D721Med (cell line): ENCODE measurements at places on chromosomes 12 and 14.
A peak's percentile ranks its signal among the peaks of the same experiment; 100 is the strongest.

DNA sequence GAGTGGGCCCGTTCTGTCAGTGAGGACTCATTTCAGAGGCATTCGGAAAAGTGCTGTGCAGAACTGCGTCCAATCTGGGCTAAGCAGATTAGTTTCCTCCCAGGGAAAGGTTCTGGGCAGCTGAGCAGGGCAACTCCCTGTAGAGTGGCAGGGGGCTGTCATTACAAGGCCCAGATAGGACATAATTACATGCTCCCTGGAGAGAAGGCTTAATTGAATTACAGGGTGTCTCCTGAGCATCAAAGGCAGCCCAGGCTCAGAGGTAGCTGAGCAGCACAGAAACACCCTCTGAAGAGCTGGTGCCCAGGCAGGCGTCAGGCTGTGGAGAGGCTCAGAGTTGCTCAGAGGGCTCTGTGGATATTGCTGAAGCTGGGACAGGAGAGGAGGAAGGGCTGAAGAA, 36.0 kb downstream of the SLC8A3 start:
- peak; percentile 19 for DNase-seq

DNA sequence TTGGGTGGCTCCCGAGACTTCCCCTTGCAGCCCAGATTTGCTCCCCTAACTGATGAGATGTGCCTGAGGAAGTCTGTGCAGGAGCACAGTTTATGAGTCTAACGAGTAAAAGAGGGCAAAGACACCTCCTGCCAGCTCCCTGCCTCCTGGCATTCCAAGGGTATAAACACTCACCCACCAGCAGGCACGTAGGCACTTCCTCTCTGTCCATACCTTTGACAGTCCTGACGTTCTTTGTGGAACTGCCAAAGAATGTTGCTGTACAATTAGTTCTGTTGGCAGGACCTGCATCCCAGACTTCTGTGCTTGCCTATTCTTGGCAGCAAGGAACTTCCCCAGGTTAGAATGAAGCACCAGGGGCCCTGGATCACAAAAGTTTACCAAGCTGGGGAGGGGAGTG, 889.3 kb downstream of the BCL11B start:
- DNase-seq: no peak

DNA sequence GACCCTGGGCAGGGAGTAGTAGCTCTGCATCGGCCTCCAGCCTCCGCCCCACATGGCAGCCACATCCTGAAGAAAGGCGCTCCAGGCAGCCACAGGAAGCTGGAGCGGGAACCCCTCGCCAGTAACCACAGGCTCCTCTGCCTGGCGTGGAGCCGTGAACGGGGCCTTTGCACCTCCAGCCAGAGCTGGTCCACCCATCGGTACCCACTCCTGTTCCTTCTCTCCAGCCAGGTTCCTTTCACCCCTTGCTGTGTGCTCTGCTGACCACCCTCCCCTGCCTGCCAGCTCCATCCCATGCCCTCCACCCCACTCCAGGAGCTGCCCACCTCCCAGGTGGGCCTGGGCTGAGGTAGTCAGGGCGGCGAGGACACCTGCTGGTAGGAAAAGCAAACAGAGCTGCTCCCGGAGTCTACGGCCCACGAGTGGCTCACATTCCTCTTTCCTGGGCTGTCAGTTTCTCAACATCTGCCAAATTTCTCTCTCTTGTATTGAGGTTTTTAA, 2.7 kb downstream of the TGFB3 start:
- peak; percentile 49 for DNase-seq

GRCh38 chr12:38662829-38663228, 242.6 kb downstream of the CPNE8 start:
- no peak for DNase-seq

GRCh38 chr12:132078190-132078589, 65.9 kb downstream of the DDX51 start:
- no peak for DNase-seq

- DNase-seq: no peak
These were observed 27.6 kb upstream of the ETV6 start for GRCh38 chr12:11621797-11622423.

DNA sequence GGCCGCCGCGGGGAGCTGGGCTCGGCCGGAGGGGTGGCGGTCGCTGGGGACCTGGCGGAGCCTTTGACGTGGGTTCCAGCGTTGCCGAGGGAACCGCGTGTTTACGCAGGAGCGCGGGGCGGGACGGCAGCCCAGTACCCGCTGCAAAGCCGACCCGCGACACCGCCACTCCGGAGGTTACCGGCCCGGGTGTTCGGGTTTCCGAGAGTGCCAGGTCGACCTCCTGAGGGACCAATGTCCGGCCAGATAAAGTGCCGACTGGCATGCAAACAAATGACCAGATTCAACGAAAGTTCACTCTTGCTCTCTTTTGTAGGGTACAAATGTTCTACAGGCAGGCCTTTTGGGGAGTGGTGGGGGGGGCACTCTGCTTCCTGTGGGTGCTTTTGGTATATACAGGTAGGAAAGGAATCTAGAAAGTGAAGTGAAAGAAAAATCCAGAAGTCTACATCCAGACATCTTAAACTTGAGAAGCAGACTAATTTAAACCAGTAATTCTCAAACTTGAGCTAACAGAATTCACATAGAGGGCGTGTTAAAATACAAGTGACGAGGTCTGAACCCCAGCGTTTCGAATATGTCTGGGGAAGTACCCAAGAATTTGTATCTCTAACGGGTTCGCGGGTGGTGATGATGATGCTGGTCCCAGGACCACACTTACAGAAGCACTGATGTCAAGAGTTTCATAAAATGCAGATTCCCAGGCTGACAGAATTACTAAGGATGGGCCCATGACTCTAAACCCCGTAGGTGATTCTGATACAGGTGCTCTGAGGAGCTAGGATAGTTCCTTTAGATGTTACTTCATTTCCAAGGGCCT, at the start of gene GPR135:
TSS of gene GPR135 (minus strand) at position 65 of the 820 bp plus-strand sequence. CDS start 154 bp downstream, outside the sequence.
- no peak for DNase-seq

GRCh38 chr14:32383364-32384009, 54.4 kb downstream of the AKAP6 start:
- DNase-seq: no peak

GRCh38 chr14:65472189-65472588, 59.7 kb downstream of the FUT8 start:
- DNase-seq: no peak

GRCh38 chr12:62744551-62744950, 190.4 kb downstream of the PPM1H start:
- DNase-seq: no peak
